ENCODE measurements at places on chromosomes 13 and 19.

GRCh38 chr13:43815204-43815603 is 28.4 kb upstream of the ENOX1 start:
- DNase-seq, result no peak

- no peak for DNase-seq
Measured at GRCh38 chr19:44618640-44619357, 5.4 kb downstream of the IGSF23 start.

GRCh38 chr13:59012731-59013130 is 1151.0 kb downstream of the DIAPH3 start:
- no peak for DNase-seq

- DNase-seq, result peak; percentile 49
Measured at GRCh38 chr13:80473695-80474094, 132.8 kb upstream of the SPRY2 start.

All from NCI-H524 treated with DMSO at 0.1 percent for 48 hours (cell line).